ENCODE measurements at places on chromosomes 12 and 14.

DNA sequence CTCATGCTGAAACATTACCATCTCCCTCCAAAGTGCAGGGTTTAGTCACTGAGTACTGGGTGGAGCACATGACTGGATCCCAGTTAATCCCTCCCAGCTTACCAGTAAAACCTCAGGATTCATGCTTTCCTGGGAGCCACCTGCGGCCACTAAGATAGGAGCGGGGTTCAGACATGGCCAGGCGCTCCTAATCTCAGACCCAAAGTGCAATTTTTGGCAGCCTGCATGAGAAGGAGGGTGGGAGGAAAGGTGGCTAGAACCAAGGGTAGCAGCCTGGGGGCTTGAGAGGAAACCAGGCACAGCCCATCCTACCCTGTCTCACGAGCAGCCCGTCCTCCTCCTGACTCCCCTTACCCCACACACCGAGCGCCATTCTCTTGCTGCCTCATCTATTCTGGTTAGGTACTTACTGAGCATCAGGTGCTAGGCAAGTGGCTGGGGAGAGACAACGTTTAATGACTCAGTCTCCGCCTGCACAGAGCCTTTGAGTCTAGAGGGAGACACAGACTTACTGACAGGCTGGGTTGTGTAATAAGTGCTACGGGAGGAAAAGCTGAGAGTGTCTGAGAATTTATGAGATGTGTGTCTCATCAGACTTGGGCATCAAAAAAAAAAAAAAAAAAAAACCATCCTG is 9.9 kb downstream of the GPRC5A start:
- no peak for DNase-seq

DNA sequence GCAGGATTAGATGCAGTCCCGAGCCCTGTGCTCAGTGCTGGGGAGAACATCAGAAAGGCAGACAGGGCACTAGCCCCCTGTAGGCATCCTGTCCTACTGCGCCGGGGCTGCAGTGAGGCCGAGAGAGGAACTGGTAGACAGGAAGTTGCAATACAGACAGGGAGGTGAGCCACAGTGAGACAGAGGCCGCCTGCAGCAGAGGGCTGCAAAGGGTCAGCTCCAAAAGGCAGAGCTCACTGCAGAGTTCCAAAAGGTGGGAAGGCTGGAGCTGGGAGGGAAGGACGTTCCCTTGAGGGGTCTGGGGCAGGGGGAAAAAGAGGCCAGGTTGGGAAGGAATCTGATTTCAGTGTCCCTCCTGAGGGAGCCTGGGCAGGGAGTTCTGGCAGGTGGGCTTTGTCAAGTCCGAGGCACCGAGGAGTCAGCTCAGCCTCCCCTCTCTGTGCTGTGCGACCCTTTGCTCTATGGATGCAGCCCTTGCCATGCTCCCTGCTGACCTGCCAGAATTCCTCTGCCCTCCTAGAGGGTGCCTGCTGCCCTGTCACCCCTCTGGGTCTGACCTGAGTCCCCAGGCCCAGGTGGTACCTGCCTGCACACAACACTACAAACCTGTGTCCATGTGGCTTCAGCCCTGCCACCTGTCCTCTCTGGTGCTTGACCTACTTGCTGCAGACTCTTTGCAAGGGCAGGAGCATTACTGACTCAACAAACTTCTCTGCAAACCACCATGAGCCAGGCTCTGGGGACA is 63.5 kb downstream of the PRMT8 start:
- DNase-seq: no peak

GRCh38 chr12:127393465-127393864 is 873.5 kb upstream of the TMEM132C start:
- no peak for DNase-seq

DNA sequence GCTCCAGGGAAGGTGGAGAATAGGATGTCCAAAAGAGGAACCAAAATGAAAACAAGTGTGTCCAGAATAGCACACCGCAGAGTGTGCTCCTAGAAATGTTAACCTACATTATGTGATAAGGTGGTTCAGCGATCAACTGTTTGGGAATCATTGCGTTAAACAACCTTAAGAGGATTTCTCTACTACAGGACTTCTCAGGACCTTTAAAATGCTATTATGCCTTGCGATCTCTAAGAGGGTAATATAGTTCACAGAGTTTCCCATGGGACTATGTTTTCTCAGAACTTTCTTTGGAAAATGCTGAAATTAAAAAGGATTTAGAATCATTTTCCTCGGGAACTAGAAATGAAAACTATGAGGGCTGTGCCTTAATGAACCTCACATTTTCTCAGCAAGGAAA is 1.8 kb downstream of the GLT8D2 start:
- DNase-seq: no peak

- DNase-seq: no peak
These were observed 43.8 kb downstream of the LRCOL1 start for GRCh38 chr12:132566516-132567131.

DNA sequence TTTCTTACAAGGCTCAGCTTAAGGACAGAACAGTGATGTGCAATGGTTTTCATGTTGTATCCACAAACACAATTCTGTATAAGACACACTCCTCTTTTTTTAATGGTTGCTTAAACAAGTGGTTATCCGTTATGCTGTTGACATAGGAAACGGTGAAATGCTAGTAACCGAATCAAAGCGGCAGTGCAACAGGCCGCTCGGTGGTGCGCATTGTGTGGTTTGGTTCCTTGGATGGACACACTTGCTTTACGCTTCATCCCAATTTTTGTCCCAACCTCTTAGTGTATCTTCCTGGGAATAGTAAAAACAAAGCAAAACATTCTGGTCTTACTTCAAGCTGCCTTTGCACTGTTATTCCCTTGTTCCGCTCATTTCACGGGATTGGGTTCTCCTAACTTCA is 650 bp upstream of the PTGER2 start:
- no peak for DNase-seq

DNA sequence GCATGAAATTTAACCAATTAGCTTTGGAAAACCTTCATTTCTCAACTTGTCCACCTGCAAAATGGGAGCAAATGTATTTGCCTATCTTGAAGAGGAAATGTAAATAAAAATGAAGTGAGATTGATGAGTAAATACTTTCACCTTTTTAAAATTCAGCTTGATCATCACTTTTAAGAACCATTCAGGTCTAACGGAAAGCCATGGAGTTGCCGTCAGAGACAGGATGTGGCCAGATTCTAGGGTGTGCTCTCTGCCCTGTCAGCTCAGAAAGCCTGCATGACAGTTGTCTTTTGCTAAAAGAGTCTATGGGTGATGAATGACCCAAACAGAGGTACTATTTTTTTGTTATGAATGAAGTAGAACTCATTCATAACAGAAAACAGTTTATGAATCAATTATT is 104.3 kb upstream of the SLC35F4 start:
- no peak for DNase-seq

DNA sequence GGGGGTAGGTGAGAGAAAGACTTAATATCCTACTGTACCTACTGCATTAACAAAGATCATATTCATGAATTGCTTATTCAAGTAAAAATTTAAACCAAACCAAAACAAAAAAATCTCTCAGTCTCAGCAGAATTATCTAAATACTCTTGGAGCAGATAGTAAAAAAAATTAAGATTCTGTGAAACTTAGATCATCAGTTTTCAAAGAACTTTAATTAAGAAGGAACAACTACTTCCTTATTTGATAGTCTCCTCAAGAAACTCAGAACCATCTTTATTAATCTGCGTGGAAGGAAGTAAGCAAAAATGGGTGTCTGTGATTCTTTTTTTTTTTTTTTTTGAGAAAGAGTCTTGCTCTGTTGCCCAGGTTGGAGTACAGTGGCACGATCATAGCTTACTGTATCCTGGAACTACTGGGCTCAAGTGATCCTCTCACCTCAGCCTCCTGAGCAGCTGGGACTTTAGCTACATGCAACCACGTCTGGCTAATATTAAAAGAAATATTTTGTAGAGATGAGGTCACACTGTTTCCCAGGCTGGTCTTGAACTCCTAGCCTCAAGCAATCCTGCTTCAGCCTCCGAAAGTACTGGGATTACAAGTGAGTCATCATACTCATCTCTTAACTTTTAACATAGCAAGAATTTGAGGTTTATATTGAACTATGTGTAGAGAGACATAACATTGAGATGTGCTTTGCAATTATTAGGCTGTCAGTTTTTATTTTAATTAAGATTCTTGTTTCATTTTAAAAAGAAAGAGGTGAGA is 37.4 kb downstream of the GAS2L3 start:
- no peak for DNase-seq

- no peak for DNase-seq
These were observed 191.3 kb downstream of the ANO6 start for GRCh38 chr12:45406988-45407850.

DNA sequence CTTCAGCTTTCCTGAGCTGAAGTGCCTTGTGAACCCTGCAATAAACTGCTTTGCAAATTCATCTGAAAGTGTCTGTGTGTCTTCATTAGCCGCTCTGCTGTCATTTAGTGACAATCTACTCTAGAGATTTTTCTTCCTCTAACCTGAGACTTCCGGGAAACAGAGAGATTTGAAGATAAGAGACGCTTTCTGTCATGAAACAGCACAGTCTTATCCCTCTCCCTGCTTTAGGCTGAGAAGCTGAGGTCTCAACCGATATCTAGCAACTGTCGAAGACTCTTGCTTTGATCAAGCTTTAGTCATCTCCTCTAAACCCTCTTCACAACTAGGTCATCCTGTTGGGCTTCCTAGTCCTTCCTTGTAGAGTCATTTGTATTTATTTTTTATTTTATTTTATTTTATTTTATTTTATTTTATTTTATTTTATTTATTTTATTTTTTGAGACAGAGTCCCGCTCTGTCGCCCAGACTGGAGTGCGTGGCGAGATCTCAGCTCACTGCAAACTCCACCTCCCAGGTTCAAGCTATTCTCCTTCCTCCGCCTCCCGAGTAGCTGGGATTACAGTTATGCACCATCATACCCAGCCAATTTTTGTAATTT is 1.2 kb downstream of the RNASE2 start:
- no peak for DNase-seq

DNA sequence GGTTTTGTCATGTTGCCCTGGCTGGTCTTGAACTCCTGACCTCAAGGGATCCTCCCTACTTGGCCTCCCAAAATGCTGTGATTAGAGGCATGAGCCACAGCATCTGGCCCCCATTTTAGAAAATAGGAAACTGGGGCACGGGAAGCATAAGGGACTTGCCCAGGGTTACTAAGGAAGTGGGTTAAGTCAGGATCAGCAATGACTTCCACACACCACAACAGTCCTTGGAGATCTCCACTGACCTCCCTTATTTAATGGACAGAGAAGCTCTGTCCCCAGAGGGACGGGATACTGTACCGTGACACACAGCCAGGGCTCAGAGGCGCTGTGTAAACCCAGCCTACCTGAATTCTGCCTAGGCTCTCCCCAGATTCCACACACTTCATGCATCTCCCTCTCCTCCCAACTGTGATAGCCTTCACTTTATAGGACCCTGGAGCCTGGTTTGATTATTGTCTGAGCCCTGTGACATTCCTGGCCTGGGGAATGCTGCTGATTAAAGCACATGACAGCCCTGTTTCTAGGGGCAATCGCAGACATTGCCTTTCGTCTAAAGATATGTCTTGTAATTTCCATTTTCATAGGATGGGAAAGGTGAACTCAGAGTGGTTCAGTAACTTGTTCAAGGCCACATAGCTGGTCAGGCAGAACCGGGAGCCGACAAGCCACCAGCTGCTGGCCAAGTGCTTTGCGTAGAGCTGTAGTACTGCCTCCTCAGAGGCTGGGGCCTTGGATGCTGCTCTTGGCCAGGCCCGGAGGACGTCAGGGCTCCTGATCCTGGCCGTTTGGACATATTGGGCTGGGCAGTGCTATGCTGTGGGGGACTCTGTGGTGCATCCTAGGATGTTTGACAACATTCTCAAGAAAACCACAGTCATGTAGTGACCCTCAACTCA is 20.8 kb downstream of the SERPINA1 start:
- DNase-seq: no peak

- DNase-seq: no peak
These were observed 10.3 kb upstream of the CD27 start for GRCh38 chr12:6434205-6435140.

- no peak for DNase-seq
These were observed 78.1 kb downstream of the C14orf132 start for GRCh38 chr14:96117101-96117897.

- no peak for DNase-seq
These were observed 59.6 kb upstream of the LRTM2 start for GRCh38 chr12:1760566-1761382.

GRCh38 chr12:122602456-122602855 is 75.4 kb downstream of the KNTC1 start:
- DNase-seq: no peak

GRCh38 chr14:40119765-40120164 is 687.5 kb upstream of the FBXO33 start:
- DNase-seq: no peak

DNA sequence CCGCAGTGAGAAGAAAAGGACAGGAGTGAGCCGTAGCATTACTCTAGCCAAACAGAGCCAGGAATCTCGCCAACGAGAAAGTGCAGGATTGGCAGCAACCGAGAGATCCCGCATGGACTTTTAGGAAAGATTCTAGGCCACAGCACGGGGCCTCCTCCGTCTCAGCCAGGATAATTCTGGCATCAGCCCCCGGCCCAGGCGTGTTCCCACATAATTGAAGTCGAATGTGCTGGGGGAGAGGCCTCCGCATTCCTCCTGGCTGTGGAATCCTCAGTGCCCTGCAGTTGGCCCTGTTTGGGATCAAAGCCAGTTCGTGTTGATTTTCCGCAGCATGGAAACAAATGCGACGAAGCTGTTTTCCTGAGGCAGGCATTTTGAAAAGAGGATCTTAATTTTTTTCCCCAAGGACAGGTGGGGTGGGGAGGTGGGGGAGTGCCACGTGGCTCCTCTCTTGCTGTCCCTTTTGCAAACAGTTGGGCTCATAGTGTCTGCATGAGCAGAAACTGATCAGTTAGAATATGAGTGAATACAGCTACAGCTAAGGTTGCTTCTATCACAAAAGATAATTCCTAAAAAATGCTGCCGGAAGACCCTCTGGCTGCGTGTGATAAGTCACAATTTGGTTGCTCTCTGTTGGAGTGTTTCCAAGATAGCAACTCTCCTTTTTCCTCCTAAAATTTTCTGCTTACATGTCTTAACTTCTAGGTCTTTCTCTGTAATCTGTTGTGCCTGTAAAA is 37.3 kb upstream of the ATXN2 start:
- DNase-seq: no peak

- no peak for DNase-seq
These were observed 8.4 kb upstream of the CALM1 start for GRCh38 chr14:90388437-90388836.

All from stimulated activated CD4-positive, alpha-beta T cell treated with anti-CD3 and anti-CD28 coated beads, Interleukin-1b, Interleukin-23, amount 100 ng/mL, for 4 hours (primary cell).